ENCODE measurements at places on chromosomes 6 and 20.

- no peak for DNase-seq
Observed at GRCh38 chr6:30508890-30509736, 19.8 kb downstream of the HLA-E start.

DNA sequence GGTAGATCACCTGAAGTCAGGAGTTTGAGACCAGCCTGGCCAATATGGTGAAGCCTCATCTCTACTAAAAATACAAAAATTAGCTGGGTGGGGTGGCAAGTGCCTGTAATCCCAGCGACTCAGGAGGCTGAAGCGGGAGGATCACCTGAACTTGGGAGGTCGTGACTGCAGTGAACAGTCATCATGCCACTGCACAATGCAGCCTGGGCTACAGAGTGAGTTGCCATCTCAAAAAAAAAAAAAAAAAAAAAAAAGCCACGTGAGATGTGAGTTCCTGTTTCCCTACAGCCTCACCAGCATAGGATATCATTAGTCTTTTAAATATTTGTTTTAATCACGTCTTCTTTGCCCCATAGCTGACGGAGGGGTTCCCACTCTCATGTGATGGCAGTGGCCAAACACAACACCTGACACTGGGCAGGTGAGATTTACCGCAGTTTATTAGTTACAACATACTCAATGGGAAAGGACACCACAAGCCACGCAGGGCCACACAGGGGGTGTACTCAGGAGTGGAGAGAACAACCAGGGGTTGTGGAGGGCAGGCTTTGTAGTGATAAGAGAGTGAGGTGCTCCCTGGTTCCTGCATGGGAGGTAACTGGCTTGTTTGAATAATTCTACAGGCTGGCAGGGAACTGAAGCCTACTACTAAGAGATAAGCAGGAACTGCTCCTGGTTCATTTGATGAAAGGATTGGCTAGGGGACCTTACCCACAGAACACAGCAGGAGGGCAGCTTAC is 4.6 kb upstream of the LZTS3 start:
- DNase-seq: no peak

GRCh38 chr20:37574199-37574890 is 46.7 kb upstream of the BLCAP start:
- no peak for DNase-seq

- DNase-seq: no peak
Observed at GRCh38 chr6:109660526-109661320, 30.3 kb downstream of the AK9 start.

- no peak for DNase-seq
Observed at GRCh38 chr6:21354805-21355238, 238.7 kb upstream of the SOX4 start.

- DNase-seq: no peak
Observed at GRCh38 chr6:5011346-5011745, 7.5 kb upstream of the RPP40 start.

GRCh38 chr6:124356276-124356810 is 552.7 kb downstream of the NKAIN2 start:
- DNase-seq: no peak

- no peak for DNase-seq
Observed at GRCh38 chr6:16836144-16836981, 75.1 kb upstream of the ATXN1 start.

- no peak for DNase-seq
Observed at GRCh38 chr20:8154638-8155037, 22.6 kb downstream of the PLCB1 start.

GRCh38 chr6:109834595-109835437 is 143.3 kb upstream of the GPR6 start:
- DNase-seq: no peak

DNA sequence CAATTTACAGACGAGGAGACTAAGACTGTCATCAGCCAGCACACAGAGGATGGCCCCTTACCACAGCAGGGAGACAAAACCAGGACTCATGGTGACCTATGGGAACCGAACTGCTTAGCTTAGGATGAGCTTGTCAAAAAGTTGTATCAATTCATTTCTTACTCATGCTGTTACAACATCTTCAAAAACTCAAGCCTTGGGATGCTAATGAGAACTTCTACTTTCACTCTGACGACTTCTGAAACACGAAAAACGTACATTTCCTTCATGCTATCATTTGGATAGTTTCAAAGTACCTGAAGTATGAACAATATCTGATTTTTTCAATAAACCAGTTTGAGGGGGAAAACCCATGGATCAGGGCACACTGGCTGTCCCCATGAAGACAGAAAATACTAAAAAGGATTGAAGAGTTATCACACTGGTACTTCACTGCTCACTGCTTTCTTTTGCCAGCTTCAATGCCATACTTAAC is 31.9 kb downstream of the HIVEP2 start:
- no peak for DNase-seq

DNA sequence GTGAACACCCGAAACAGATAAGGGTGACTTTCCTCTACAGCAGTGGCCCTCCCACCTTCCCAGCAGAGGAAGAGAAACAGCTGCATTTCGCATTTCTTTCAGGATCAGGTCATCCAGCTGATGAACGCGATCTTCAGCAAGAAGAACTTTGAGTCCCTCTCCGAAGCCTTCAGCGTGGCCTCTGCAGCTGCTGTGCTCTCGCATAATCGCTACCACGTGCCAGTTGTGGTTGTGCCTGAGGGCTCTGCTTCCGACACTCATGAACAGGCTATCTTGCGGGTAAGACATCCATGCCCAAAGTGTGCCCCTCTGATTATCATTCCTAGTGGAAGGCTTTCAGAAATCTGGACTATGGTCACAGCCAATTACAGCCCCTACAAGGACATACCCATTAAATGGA is 27.8 kb upstream of the MROH8 start:
- no peak for DNase-seq

GRCh38 chr6:94487371-94487770 is 1068.0 kb upstream of the EPHA7 start:
- no peak for DNase-seq

GRCh38 chr6:107574856-107575255 is 84.9 kb downstream of the SOBP start:
- DNase-seq: no peak

GRCh38 chr20:43994486-43995100 is 79.9 kb downstream of the TOX2 start:
- no peak for DNase-seq

DNA sequence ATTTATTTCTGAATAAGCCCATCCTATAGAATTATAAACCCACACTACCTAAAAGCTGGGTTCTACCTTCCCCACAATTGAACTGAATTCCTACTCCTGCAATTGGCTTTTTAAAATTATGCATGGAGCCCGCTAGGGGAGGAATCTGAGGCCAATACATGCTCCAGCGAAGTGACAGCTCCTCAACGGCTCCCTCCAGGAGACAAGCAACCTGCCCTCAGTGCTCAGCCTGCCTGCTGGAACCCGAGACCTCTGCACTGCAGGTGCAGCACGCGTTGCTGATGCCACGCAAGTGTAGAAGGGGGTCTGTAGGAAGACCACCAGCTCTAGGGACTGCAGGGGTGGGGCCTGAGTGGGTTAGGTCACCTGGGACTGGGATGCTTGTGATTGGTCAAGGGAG is 170.2 kb upstream of the CDYL start:
- no peak for DNase-seq

DNA sequence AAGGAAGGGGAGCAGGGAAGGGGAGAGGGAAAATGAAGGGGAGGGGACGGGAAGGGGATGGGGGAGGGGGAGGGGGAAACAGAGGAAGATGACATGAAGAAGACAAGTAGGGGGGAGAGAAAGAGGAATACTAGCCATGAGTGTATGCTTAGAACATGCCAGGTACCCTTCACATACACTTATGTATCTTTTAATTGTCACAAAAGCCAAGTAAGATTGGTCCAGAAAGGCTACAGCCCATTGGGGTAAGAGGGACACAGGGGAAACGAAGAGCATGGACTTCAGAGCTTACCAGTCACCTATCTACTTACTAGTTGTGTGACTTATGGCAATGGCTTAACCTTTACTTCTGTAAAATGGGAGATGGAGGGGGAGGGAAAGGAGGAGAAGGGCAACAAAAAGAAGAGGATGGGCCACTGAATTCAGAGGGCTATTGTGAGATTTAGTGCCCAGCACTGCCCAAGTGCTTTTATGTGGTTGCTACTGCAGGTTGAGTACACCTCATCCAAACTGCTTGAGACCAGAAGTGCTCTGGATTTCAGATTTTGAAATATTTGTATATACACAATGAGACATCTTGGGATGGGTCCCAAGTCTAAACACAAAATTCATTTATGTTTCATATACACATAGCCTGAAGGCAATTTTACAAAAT is 90.3 kb downstream of the ARHGAP18 start:
- DNase-seq: no peak

DNA sequence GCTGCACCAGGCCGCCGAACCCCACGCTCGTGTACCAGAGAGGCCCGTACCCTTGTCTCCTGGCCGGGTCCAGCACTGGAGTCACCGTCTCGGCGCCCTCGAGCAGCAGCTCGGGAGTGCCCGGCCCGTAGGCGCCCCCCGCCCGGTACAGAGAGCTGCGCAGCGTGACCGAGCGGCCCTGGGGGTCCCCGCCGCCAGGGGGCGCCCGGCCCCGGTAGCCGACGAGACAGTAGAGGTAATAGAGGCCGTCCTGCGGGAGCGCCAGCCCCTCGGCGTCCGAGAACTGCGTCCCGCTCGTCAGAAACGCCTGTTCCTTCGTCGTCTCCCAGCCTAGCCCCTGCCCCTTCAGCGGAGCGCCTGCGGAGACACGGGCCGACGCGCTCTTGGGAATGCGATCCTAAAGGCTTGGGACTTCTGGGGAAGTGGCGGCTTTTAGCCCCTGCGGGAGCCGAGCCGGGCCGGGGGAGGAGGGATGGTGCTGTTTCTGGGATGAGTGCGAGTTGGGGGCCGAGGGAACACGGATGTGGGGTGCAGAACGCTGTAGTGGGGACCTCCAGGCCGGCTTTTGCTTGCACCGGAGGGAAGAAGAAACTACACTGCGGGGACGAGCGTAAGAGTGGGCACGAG is 1.3 kb downstream of the LTB start:
- DNase-seq: peak; percentile 94

Measured in nephron progenitor cell (in vitro differentiated cells).